CD14-positive monocyte (primary cell): ENCODE measurements at places on chromosomes 6 and 20.
A peak's percentile ranks its signal among the peaks of the same experiment; 100 is the strongest.

DNA sequence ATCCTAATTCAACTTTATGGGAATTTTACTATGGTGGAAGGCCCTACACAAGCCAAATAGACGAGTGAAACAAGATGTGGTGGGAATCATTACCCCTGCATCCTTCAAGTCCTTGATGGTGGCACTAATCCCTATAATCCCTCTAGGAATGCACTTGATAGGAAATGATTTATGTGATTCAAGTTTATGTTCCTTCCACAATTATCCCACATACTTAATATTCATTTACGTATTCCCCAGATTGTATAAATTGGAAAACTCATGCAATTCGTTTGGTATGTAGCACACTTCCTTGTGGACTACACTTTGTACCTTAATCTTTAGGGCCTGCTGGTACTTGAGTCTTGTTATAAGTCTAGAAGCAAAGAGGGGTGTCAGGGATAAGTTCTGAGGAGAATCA, 40.8 kb downstream of the PKIB start:
- H3K36me3 ChIP-seq: no peaks in the 10 kb centered on the region
- no peak overlapping the region for H3K27ac ChIP-seq
- no peaks in the 10 kb centered on the region for H3K27me3 ChIP-seq

DNA sequence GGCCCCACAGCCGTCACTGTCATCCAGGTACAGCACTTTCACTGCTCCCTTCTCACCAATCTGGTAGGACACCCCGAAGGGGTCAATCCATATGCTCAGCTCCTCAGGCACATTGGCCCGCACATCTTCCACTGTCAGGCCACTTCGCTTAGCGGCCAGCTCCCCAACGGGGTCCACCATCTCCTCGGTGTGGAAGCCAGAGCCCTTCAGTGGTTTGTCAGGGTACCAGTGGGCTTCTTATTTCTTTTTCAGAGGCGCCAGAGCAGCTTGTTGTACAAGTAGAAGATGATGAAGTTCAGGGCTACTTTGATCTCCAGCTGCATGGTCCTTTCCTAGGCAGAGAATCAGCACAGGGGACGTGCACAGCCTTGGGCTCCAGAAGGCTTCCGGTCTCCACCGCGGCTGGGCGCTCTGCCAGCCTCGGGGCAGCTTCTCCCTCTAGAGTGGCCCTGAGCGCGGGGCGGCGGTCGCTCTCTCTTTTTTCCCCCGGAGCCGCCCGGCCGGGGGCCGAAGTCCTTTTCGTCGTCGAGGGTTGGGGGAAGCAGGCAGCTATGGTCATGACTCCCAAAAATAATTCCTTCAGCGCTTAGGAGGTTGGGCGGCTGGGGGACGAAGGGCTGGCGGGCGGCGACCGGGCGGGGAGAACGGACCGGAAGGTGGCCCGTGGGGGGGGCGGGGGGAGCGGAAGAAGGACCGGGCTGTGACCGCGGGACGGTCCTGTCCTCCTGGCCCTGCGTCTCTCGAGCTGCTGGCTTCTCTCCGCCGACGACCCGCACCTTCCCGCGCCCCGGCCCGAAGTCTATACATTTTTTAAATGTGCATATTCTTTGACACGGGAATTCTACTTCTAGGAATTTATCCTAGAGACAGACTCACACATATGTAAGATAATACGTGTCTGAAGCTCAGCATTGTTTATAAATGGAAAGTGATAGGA, 6.5 kb upstream of the ZSCAN9 start:
- DNase-seq: peak; percentile 66
- peaks cover 10% of the 10 kb centered on the region for H3K4me1 ChIP-seq
- peaks cover 56% of the 10 kb centered on the region for H3K27me3 ChIP-seq

DNA sequence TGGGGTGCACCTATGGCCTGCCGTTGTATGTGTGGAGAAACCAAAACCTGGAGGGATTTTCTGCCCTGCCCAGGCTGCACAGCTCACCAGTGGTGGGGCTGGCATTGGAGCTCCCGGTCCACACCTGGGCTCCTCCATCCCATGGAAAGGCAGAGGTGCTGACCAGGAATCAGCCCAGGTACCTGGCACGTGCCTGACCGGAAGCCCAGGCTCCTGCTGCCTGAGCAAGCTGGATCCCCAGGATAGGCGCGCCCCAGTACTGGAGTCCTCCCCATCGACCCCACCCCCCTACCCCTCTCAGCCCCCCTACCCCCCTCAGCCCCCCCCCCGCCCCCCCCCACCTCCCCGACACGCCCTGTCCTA, 39.9 kb upstream of the HMGA1 start:
- no peak overlapping the region for H3K27ac ChIP-seq
- H3K4me1 ChIP-seq: peaks cover 8% of the 10 kb centered on the region
- no peak for DNase-seq
- peak overlapping the region; percentile 47 for H3K4me3 ChIP-seq
- H3K36me3 ChIP-seq: no peaks in the 10 kb centered on the region
- no peaks in the 10 kb centered on the region for H3K27me3 ChIP-seq

DNA sequence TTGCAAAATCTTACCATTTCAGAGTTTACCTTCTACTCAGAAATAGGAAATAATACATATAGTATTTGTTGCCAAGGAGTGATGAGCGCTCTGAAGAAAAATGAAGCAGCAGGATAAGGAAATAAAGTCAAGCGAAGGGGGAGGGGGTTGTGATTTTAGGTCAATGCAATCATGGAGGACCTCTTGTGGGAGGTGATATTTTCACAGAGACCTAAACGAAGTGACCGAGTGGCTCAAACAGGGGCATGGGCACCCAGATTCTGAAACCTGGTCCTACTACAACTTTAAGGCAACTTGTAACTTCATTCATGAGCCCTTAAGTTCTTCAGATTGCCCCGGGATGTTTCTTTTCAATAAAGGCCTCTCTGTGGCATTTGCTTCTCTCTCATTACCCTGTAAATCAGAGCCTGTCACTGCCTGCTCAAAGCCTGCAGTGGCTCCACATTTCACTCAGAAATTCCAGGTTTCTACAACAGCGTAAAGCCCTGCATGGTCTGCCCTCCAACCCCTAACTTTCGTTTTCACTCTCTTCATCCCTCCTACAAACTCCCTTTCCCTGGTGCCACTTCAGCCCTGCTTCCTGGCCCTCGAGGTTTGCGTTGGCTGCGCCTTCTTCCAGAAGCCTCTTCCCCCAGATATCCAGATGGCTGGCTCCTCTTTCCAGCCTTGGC, 162.7 kb downstream of the TBC1D7 start:
- H3K4me1 ChIP-seq: peaks cover 7% of the 10 kb centered on the region
- H3K4me3 ChIP-seq: no peak overlapping the region
- no peaks in the 10 kb centered on the region for H3K27me3 ChIP-seq
- H3K36me3 ChIP-seq: no peaks in the 10 kb centered on the region

DNA sequence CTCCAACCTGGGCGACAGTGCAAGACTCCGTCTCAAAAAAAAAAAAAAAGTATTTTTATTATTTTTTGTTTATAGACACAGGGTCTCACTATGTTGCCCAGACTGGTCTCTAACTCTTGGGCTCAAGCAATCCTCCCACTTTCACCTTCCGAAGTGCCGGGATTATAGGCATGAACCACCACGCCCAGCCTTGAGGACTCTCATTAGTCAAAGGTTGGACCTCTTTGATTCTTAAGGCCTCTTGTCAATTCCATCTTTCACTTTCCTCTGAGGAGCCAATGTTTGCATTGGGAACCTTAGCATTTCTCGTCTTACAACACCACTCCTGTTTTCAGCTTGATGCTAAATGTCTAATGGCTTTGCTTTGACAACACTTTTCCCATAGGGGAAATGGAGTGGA, 16.1 kb upstream of the CDK19 start:
- H3K27ac ChIP-seq: no peak overlapping the region
- DNase-seq: no peak
- no peaks in the 10 kb centered on the region for H3K36me3 ChIP-seq
- no peaks in the 10 kb centered on the region for H3K27me3 ChIP-seq
- H3K4me3 ChIP-seq: no peak overlapping the region
- peaks cover 25% of the 10 kb centered on the region for H3K4me1 ChIP-seq

DNA sequence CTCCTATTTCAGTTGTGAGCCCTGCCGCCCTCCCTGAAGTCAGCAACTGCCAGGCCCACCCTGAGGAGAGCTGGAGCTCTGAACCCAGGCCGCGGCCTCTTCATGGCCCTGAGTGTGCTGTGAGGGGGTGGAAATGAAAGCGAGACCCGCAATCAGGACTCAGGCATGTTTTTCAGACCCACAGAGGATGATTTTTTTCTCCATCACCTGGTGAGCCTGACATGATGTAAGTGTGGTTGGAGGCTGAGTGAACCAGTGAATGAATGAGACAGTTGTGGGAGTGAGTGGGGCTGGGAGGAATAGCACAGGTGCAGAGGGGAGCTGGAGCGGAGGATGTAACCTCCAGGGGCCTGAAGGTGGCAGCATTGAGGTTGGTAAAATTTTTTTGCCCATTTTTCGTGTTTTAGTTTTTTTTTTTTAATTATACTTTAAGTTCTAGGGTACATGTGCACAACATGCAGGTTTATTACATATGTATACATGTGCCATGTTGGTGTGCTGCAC, 18.3 kb downstream of the RAET1L start:
- peaks cover 21% of the 10 kb centered on the region for H3K27me3 ChIP-seq
- H3K4me1 ChIP-seq: peaks cover 10% of the 10 kb centered on the region
- no peak overlapping the region for H3K4me3 ChIP-seq
- no peak overlapping the region for H3K27ac ChIP-seq
- no peaks in the 10 kb centered on the region for H3K36me3 ChIP-seq

DNA sequence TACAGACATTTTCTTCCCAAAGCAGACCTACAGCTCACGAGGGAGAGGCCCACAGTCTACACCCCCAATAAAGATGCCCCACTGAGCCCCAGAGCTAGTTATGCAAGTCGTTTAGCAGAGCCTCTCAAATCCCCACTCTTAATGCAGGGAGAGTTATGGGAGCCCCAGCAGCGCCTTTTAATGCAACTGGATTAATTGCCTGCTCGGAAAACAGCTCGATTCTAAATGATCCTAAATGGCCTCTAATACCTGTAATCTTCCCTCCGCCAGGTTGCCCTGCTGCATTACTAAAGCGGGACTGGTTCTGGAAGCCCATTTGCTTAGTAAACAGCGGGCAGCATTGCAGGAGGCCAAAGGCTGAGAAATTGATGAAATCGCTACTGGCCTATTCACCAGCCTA, 656.9 kb downstream of the PTPRT start:
- H3K4me3 ChIP-seq: no peak overlapping the region
- no peak overlapping the region for H3K27ac ChIP-seq
- H3K36me3 ChIP-seq: no peaks in the 10 kb centered on the region
- DNase-seq: no peak
- H3K4me1 ChIP-seq: peaks cover 13% of the 10 kb centered on the region

DNA sequence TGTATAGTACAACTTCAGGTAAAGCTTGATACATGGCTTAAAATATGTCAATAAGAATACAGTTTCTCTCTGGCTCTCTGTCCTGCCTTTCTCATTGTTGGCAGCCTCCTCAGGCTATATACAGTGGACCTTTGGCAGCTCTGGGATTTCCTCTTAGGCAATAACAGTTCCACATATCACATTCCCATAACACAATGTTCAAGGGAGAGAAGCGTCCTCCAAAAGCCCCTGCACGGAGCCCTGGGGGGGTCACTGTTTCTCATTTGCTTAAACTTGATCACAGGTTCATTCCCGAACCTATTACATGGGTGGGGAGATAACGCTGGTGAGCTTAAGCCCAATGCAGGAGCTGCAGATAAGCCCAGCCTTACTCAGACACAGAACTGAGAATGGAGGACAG, 4.4 kb upstream of the FLRT3 start:
- H3K4me1 ChIP-seq: no peaks in the 10 kb centered on the region
- no peak for DNase-seq
- H3K4me3 ChIP-seq: no peak overlapping the region
- no peaks in the 10 kb centered on the region for H3K36me3 ChIP-seq

DNA sequence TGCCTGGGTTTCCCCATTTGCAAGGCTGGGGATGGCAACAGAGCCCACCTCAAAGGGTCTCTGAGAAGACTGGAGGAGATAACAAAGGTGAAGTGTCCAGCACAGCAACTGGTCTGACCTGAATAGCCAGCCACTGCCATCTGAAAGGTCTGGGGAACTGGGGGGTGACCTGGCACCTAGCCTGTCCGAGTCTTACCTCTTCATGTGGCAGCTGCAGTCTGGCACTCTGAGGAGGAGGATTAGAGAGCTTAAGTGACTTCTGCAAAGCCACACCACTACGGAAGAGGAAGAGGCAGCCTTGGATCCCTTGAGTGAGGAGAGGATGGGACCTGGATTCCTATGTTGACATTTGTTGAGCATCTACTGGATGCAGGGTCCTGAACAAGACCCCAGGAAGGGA, 22.2 kb downstream of the C20orf203 start:
- H3K36me3 ChIP-seq: no peaks in the 10 kb centered on the region
- H3K27ac ChIP-seq: no peak overlapping the region
- no peak overlapping the region for H3K4me3 ChIP-seq
- H3K4me1 ChIP-seq: peaks cover 50% of the 10 kb centered on the region

GRCh38 chr6:113009682-113010081, 662.6 kb downstream of the RFPL4B start:
- H3K4me3 ChIP-seq: no peak overlapping the region
- H3K27me3 ChIP-seq: no peaks in the 10 kb centered on the region
- H3K27ac ChIP-seq: no peak overlapping the region
- no peak for DNase-seq

GRCh38 chr6:104589940-104590339, 269.8 kb downstream of the HACE1 start:
- H3K36me3 ChIP-seq: no peaks in the 10 kb centered on the region
- no peaks in the 10 kb centered on the region for H3K4me1 ChIP-seq
- H3K4me3 ChIP-seq: no peak overlapping the region
- no peaks in the 10 kb centered on the region for H3K27me3 ChIP-seq

- no peak overlapping the region for H3K27ac ChIP-seq
- peaks cover 13% of the 10 kb centered on the region for H3K4me1 ChIP-seq
These were observed 14.9 kb upstream of the DDO start for GRCh38 chr6:110430236-110430635.

DNA sequence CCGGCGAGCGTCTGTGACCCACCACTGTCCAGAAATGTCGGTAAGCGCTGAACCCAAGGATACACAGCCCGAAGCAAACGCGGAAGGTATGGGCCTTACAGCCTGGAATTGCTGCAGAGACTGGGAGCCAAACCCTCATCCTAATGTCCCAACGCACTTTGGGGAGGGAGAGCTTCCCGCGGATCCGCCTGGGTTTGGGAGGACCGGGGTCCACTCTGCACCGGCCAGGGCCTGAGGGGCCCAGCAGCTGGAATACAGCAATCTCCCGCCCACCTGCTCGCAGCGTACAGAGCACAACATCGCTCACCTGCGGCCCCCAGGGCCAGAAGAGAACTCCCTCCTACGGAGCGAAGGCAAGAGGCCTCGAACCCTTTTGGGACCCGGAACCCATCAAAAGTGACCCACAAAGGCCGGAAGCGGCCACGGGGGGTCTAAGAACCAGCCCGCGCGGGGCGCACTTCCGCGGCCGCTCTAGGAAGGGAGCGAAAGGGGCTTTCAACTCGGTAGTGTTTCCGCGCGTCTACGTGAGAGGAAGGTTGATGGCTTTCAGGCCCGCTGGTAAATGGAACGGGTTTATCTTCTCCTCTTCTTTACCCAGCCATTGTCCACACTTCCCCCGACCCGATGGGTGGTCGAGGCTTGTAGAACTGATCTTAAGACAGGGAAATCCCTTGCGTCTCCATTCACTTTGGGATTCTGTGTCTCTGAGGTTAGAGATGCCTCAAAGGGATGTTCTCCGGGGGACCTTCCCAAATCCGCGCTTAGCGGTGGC, at the start of gene ZSCAN12:
ZSCAN12 (minus strand) TSS at position 398 of the 772 bp plus-strand sequence. CDS start 1,342 bp downstream, outside the sequence.
- H3K4me1 ChIP-seq: peaks cover 21% of the 10 kb centered on the region
- H3K36me3 ChIP-seq: peaks cover 18% of the 10 kb centered on the region
- H3K27ac ChIP-seq: no peak within 1 kb of the TSS
- peaks cover 17% of the 10 kb centered on the region for H3K27me3 ChIP-seq
